ENCODE measurements at places on chromosomes 1 and 21.
A peak's percentile ranks its signal among the peaks of the same experiment; 100 is the strongest.

DNA sequence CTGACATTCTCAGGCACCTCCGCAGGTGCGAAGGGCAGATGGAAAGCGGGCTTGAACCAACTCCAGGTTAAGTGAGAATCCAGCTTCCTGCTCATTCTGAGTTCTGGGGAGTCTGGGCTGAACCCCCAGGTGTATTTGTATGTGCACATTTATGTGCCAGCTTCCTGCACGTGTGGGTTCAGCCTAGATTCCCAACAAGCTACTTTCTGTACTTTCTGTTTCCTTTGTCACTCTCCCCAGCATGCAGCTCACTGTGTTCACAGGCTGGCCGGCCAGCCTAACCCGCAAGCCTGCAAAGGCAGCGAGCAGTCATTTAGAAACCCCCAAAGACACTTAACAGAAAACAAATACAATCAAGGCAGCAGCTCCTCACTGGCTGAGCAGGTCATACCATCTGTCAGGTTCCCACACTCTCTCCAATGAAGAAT, 1.3 kb upstream of the IL19 start:
- H3K27ac ChIP-seq = peak overlapping the region; percentile 67
- peak overlapping the region; percentile 4 for H3K4me3 ChIP-seq
- DNase-seq = peak; percentile 85
- H3K27me3 ChIP-seq = peaks cover 29% of the 10 kb centered on the region
- H3K36me3 ChIP-seq = peaks cover 3% of the 10 kb centered on the region

- H3K27ac ChIP-seq = no peak overlapping the region
- H3K4me3 ChIP-seq = no peak overlapping the region
- no peaks in the 10 kb centered on the region for H3K36me3 ChIP-seq
- H3K4me1 ChIP-seq = no peaks in the 10 kb centered on the region
- peaks cover 8% of the 10 kb centered on the region for H3K27me3 ChIP-seq
Observed at GRCh38 chr1:37259019-37259418, 215.4 kb upstream of the ZC3H12A start.

DNA sequence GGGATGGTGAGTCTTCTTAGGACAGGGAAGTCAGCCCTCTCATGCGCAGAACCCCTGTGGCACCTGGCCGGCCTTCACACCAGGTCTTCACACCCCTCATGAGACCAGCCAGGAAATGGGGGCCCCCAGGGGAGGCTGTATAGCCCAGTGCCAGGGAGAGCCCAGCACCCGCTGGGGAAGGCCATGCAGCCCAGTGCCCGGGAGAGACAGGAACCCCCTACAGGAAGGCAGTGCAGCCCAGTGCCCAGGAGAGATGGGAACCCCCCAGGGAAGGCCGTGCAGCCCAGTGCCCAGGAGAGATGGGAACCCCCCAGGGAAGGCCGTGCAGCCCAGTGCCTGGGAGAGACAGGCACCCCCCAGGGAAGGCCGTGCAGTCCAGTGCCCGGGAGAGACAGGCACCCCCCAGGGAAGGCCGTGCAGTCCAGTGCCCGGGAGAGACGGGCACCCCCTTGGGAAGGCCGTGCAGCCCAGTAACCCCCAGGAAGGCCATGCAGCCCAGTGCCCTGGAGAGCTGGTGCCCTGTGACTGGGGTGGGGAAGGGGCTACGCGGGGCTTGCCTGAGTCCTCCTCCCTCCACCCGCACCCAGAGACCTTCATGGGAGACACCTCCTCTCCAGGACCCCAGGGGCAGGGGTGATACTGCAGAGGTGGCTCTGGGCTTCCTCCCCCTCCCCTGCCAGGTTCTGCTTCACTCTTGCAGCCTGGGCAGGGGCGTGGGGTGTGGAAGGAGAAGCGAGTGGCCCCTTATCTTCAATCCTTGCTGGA, 110.5 kb upstream of the COL6A1 start:
- H3K4me3 ChIP-seq = no peak overlapping the region
- no peak for DNase-seq
- H3K27me3 ChIP-seq = peaks cover 4% of the 10 kb centered on the region
- no peak overlapping the region for H3K27ac ChIP-seq

- H3K4me3 ChIP-seq = no peak overlapping the region
- H3K27me3 ChIP-seq = no peaks in the 10 kb centered on the region
- H3K4me1 ChIP-seq = no peaks in the 10 kb centered on the region
- no peak overlapping the region for H3K27ac ChIP-seq
- no peaks in the 10 kb centered on the region for H3K36me3 ChIP-seq
- no peak for DNase-seq
Observed at GRCh38 chr1:196152086-196152485, 456.2 kb downstream of the KCNT2 start.
